Activated CD4-positive, alpha-beta T cell treated with anti-CD3 and anti-CD28 coated beads, Interleukin-2, amount 50 U/mL, for 24 hours (primary cell): ENCODE measurements at places on chromosomes 5 and 9.
A peak's percentile ranks its signal among the peaks of the same experiment; 100 is the strongest.

GRCh38 chr9:125794708-125795107, 47.5 kb downstream of the PBX3 start:
- DNase-seq = no peak

GRCh38 chr5:68999181-68999580, 94.6 kb upstream of the SLC30A5 start:
- no peak for DNase-seq

- DNase-seq = peak; percentile 6
These were observed 415 bp downstream of the XRCC4 start for GRCh38 chr5:83077662-83078261.

- DNase-seq = no peak
These were observed 96.6 kb upstream of the CD180 start for GRCh38 chr5:67293226-67293625.

DNA sequence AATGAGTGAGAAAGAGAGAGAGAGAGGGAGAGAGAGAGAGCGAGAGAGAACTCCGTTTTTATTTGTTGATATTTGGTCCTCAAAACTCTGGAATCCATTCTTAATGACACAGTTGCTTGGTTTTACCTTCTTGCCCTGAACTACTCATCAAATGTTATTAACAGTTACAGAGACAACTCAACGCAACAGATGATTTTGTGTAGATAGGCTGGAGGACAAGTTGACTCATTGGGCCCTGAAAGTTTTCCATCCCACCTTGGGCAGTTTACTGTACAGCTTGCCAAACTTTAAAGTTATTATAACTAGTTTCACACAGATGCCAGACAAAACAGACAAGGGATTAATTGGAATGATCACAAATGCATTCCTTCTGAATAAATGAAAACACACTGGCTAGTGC, 339.9 kb downstream of the ARL15 start:
- DNase-seq = no peak

- no peak for DNase-seq
These were observed 281.3 kb downstream of the HCN1 start for GRCh38 chr5:45414620-45415573.

DNA sequence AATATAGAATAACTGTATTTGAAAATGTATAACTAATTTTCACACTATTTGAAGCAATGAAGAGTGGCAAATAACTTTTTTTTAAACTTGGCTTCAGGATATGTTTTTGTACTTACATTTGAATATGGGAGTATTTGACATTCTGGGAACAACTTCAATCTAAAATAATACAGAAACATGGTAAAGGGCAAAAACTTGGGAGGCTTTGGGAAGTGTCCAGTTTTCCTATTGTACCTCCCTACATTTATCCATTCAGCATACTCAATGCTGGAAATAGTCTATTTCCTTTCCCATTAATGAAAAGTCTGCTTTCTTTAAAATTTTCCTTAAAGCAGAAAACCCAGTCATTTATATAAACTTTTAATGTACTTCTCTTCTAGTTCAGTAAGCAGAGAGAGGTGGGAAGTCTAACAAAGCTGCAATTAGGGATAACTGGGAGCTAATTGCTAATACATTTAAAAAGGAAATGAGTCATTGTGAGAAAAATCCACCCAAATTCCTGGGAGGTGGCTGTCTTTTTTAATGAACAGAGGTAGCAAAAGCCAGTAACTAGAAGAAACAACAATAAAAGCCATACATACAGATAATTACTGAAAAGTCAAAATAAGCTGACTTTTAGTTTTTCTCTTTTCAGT, 128.8 kb downstream of the FBN2 start:
- no peak for DNase-seq
